M059J (cell line): ENCODE measurements at places on chromosomes 11 and 22. TPM values are rescaled to one million over a fixed set of nuclear protein-coding genes. Genes with fewer than 3 reads are reported as not detected.

BBOX1 gene
- not detected in 2 replicates for total RNA-seq

ST14 gene
- total RNA-seq = 0.30 and 0.44 TPM in 2 replicates

OR8A1 gene
- total RNA-seq = not detected in 2 replicates

RASGRP2 gene
- total RNA-seq = 0.42 TPM in 1 of 2 replicates, not detected in the other

RASSF10 gene
- not detected in 2 replicates for total RNA-seq

APOL1 gene
- total RNA-seq = 24.0 and 31.5 TPM in 2 replicates

SLC22A25 gene
- total RNA-seq = not detected in 2 replicates

MYOD1 gene
- total RNA-seq = 0.05 and 0.12 TPM in 2 replicates

GTSE1 gene
- 19.8 and 26.7 TPM in 2 replicates for total RNA-seq

SELENOO gene
- 12.0 and 21.4 TPM in 2 replicates for total RNA-seq

CLDN5 gene
- total RNA-seq = not detected in 2 replicates

KCTD14 gene
- 11.4 and 15.1 TPM in 2 replicates for total RNA-seq

THY1 gene
- total RNA-seq = 1,171 and 1,190 TPM in 2 replicates

PEX16 gene
- 27.5 and 38.1 TPM in 2 replicates for total RNA-seq

PLEKHB1 gene
- total RNA-seq = 0.76 TPM in 1 of 2 replicates, not detected in the other

FGF3 gene
- total RNA-seq = not detected in 2 replicates

PKDREJ gene
- not detected in 2 replicates for total RNA-seq

PAFAH1B2 gene
- 104 and 152 TPM in 2 replicates for total RNA-seq

MS4A12 gene
- 0.27 TPM in 1 of 2 replicates, not detected in the other for total RNA-seq

ANO3 gene
- total RNA-seq = 0.30 and 0.34 TPM in 2 replicates

SERPIND1 gene
- total RNA-seq = not detected in 2 replicates
